ENCODE measurements at places on chromosomes 16 and 17.

DNA sequence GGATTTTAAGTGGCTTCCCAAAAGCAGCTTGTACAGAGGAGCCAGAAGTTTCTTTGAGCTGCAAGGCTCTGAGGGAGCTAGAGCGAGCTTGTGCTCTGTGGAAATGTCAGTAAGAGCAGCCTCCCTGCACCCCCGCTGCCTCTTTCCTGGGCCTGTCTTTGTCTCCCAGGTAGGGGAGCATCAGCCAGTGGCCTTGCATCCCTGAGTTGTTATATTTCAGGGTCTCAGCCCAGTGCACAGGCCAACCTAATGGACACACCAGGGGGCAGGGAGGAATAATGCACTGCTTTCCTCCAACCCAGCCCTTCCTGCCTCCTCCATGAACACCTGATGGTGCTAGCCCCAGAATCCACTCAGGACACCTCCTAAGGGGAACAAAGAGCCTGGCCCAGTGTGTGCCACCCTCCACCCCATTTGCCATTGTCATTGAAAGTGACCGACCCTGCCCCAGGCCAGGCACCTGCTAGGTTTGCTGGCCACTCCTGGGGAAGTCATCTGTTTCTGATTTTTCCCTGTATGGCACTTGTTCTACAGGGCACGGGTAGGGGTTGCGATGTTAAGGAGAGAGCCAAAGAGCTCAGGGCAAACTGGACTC is 6.3 kb downstream of the TPPP3 start:
- no peak for DNase-seq

DNA sequence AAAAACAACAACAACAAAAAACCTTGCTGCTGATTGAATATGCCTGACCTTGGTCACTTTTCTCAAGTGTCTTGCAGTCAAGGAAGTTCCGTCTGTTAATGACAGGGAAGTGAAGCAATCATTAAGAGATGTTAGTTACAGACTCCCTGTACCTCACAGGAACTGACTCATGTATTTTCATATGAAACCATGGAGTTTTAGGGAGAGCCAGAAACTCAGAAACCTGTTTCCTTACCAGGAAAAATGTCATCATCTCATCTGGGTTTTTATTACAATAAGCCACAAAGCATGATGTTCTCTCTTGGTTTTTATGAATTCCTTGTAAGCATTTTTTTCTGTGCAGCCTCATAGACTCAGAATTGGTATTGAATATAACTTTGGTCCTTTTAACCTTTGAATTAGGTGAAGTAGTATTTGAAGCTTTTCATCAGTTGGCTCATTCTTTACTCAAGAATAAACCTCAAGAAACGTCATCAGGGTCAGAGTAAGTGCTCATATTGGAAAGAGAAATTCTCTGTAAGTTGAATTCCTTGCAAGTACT is 10.3 kb downstream of the LYRM1 start:
- no peak for DNase-seq

- no peak for DNase-seq
Observed at GRCh38 chr16:80948886-80949493, 57.7 kb downstream of the CMC2 start.

DNA sequence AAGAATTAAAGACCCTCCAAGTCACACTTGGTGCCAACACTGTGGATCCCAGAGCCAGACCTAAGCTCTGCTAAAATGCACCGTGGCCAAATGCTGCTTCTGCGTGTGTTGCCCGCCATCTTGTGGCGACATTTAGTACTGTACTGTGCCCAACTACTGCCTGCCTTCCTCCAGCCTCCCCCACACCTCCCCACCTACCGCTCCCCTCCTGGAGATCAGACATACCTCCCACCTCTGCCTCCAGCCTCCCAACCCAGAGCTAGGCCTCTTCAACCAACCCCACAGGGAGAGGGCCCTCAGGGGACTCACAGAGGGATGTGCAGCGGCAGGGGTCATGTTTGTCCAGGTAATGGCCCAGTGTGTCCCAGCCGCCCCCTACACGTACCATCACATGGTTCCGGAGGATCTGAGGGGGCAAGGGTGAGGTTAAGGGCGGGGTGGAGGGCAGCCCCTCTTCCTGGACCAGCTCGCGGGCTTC is 5.5 kb downstream of the GAS2L2 start:
- no peak for DNase-seq

- no peak for DNase-seq
Observed at GRCh38 chr17:38541281-38541680, 64.5 kb downstream of the SRCIN1 start.

DNA sequence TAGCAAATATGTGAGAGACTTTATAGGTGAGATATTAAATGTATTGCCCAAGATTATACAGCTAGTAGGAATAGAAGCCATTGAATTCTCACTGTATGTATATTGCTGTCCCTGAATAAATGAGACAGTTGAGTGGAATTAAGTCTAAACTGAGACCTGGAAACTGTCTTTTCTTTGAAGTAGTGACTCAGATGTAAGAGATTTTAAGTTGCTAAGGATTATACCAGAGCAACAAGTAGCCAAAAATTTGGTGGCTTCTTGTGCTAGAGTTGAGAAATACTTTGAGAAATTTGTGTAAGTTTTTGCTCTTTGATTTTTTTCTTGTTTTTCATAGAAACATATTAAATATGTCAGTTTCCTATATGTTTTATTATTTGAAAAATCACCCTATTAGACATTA is 58.7 kb downstream of the TANC2 start:
- no peak for DNase-seq

DNA sequence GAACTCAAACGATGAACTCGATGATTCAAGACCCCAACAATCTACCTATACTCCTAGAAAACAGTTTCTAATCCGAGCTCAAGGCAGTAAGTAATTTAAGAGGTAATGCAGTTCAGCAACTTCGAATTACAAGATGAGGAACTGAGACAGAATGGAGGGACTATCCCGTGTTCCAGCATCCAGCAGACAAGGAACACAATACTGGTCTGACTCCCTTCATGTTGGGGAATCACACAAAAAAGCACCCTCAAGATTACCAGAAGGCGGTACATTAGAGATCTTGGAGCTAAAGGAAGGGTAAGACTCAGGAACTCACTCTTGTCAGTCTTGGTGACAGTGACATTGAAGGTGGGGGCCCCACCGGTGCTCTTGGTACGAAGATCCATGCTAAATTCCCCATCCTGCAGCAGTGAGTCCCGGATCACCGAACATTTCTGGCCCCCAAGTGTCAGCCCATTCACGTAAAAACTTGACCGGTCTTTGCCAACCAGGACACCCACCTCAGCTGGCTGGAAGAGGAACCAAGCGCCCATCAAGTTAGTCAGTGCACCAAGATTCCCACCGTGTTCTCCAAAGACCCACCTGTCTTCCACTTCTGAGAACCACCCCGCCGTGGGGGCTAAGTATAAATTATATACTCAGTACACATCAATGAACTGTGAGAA is 1.9 kb downstream of the PFN1 start:
- no peak for DNase-seq

- DNase-seq: no peak
Observed at GRCh38 chr17:75387771-75388170, 17.7 kb downstream of the GRB2 start.

GRCh38 chr17:49996495-49997300 is 1.7 kb upstream of the DLX3 start:
- DNase-seq: no peak

DNA sequence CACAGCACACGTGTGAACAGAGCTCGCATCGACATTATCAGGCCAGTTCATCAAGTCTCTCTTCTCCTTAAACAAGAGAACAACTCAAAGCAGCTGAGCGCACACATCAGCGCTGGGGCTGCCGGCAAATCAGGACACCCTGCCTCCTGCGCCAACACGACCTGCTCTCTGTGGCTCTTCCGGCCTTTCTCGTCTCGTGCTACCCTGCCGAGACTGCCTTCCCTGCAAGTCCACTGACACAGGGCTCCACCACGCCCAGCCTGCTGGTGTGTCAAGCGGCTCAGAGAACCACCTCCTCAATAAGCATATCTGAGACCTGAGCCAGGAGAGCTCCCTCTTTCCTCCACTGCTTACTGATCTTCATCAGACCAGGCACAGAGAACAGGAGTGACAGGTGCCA is 96.9 kb downstream of the ZNF778 start:
- no peak for DNase-seq

DNA sequence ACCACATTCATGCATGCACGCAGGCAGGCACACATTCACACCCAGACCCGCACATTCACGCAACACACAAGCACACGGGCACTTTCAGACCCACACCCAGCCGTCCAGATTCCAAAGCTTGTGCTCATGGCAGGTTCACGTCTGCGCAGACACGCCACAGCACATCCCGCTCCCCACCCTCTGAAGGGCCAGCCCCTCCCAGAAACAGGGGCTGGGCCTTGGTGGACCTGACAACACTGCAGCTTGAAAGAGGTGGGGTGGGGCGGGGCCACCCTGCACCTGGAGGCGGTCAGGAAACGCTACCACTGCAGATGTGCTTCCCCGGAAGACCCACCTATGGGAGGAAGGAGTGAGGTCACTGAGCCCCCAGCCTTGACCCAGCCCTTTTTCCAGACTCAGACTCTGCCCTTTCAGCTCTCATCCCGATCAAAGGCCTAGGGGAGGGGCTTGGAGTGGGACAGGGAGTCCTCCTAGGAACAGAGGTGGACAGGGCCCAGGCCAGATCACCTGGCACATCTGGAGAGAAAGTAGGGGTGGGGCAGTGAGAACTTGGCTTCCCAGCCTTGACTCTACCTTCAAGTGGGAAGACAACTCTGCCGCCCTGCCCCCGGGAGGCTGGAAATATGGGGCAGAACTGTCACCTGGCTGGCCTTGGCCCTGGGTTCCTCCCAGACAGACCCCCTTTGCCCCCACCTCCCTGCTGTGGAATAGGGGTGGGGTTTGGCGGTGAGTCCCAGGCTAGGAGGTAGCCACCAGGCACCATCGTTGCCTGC is 11.0 kb downstream of the P3H4 start:
- DNase-seq: no peak

DNA sequence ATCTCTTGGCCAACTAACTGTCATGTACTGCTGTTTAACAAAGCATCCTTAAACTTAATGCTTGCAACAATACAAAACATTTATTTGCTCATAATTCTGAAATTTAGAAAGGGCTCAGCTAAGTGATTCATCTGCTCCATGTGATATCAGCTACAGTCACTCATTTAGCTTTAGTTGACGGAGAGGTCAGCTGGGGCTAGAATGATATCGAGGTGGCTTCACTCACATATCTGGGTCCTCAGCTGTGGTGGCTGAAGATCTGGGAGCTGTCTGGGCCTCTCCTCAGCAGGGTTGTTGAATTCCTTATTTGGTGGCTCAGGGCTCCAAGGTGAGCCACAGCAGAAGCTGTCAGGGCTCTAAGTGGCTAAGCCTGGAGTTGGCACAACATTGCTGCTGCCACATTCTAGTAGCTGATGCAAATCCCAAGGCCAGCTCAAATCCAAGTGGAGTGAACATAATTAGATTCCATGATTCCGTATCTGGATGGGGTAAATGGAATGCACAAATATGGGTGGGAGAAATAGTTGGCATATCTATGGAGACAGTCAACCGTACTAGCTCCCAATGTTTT is 62.8 kb downstream of the HS3ST3A1 start:
- DNase-seq: no peak

GRCh38 chr17:37025238-37025637 is 76.5 kb downstream of the AATF start:
- DNase-seq: no peak

DNA sequence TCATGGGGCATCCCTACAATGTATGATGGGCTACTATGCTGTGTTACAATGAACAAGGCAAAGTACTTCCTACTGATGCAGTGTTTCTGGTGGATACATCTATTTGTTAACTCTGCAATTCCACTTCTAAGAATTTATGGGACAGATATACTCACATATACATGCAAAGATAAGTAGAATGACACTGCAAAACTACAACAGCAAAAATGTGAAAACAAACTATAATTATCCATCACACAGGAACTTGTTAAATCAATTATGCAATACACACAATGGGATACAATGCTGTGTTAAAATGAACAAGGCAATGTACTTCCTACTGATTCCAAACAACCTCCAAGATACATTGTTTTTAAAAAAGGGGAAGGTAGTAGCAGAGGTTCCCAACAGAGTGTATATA is 3.2 kb downstream of the DDX52 start:
- DNase-seq: no peak

DNA sequence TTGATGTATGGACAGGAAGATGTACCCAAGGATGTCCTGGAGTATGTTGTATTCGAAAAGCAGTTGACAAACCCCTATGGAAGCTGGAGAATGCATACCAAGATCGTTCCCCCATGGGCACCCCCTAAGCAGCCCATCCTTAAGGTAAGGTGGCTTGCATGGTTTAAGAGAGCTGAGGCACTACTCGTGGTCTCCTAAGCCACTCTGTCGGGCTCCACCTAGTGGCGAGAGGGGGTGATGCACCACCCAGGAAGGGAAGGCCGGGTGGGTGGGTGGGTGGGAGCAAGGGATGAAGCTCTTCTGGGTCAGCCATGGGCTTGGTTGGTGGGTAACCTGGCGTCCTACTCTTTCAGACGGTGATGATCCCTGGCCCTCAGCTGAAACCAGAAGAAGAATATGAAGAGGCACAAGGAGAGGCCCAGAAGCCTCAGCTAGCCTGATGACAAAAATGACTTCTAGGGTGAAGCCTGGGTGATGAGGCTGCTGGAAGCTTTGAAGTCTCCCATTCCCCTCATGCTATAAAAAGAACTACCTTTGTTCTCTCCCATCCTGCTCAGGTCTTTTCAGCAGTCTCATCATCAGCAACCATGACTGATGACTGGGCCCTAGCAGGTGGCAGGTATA is 21.5 kb downstream of the GPR179 start:
- no peak for DNase-seq
